ENCODE measurements at places on chromosomes 6 and 20.

GRCh38 chr20:25277051-25277801, 29.3 kb downstream of the PYGB start:
- DNase-seq: no peak

DNA sequence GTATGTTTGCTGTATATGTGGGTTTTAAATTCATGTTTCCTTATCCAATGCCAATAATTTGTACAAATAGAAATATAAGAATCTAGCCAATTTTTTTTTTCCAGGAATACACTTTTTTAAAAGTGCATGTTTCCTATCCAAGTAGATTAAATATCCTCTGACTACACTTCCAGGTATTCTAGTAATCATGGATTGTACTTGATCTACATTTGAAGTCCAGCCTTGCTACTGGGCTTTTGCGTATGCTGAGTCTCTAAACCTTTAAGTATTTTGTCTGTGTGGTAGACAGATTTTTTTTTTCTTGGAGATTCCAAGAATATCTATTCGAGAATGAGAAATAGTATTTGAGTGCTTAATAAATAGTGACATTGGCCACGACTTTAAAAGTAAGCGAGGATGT, 188.3 kb downstream of the SASH1 start:
- no peak for DNase-seq

GRCh38 chr6:148534871-148535270, 192.2 kb downstream of the SASH1 start:
- no peak for DNase-seq

DNA sequence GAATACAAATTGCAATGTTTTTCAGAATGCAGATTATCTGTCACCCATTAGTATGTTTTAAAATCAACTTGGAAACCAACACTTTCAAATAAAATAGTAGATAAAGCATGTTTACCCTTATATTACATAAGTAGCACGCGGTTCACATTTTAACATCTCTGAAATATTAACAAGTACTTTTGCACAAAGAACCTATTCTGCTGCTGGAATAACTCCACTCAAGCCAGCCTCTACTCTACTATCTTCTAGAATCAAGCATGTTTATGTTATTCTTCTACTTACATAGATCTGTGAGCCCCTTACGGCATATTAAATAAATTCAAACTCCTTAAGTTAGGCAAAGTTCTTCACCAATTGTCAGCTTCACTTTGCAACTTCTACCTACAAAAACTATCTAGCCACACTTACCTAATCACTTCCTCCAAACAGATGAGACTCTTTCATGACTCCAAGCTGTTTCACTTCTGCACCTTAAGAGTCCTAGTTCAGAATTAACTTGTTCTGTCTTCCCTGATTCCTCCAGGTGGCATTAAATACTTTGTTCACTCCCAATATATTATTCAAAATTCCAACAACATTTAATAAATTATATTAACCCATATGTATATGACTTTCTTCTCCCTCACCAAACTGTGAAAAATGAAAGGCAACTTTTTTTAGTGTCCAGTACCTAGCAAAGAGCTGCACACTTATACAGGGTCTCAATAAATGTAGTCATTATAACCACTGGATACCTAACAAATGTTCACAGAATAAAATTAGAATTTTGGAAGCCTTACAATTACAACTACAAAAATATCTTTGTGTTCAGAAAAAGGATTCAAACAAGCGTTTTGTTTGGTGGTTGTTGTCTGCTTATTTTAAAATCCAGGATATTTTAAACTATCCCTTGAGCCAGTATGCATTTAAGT, 12.1 kb downstream of the CEP85L start:
- DNase-seq: no peak

DNA sequence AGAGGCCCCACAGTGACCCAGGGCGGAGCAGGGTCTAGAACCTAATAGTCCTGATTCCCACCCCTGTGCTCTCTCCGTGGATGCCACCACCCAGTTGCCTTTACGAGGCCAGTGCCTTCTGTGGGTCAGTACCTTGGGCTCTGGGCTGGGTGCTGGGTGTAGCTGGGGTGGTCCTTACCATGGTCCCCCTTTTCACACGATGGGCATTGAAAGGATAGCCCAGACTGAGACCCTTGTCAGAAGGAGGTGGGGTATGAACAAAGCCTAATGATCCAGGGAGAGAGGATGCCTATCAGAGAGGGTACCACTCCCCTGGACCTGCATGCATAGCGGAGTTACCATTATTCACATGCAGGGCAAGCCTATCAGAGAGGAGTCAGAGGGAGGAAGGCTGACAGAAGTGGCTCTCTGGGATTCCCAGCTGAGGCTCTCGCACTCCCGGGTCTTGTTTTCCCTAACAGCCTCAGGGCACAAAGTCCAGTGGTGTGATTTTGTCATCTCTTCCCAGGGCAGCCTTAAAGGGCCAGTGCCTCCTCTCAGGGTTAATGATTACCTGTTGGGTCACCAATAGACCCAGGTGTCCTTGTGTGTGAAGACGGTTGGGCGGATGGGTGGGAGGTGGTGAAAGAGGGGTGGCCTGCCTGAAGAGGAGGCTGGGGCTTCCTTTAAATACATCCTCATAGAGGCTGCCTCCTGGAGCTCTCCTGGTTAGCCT, 36.2 kb downstream of the VEGFA start:
- DNase-seq: no peak

GRCh38 chr6:83758533-83758932, 49.6 kb upstream of the SNAP91 start:
- DNase-seq: no peak

GRCh38 chr20:46784436-46785127, 75.1 kb downstream of the SLC2A10 start:
- DNase-seq: no peak

DNA sequence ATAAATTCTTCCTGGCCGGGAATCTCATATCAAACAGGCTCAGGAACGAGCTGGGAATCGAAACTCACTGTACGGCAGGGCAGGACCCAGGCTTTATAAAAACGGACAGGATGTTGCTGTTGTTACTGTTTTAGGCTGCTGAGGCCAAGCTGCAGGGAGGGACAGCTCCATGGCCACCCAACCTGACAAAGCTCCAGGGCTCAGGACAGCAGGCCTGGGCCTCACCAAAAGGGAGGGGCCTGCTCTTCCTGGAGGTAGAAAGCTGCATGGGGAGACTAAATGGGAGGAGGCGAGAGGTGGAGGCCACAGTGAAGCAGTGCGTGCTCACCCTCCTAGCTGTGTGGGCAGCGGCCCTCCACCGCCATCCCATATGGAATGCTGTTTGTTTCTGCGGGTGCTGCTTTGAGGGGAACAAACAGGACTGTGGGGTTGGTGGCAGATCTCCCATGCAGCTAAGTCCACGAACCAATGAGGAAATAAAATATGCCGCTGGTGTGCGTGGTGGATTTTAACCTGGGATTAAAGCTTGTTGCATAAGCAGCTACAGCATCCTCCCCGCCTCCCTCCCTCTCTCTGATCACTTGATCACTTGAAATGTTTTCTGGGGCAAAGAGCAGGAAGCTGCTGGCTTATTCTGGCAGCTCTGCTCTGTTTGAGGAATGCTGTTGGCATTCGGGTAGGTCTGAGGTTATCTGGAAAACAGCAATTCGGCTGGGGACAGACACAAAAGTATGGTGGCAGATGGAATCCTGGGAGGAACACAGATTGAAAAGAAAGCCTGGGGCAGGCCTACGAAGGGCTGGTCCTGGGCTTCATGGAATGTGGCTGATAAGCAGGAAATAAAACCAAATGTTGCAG, 2.4 kb upstream of the ZMYND8 start:
- DNase-seq: no peak
